ENCODE measurements at places on chromosomes 4 and X.

- no peak for DNase-seq
Observed at GRCh38 chrX:133249266-133250058, 31.3 kb upstream of the TFDP3 start.

- no peak for DNase-seq
Observed at GRCh38 chr4:150710770-150711375, 128.9 kb downstream of the MAB21L2 start.

GRCh38 chrX:19291086-19291485, 52.6 kb upstream of the PDHA1 start:
- no peak for DNase-seq

- no peak for DNase-seq
Observed at GRCh38 chr4:2066571-2067445, 7.7 kb downstream of the NAT8L start.

GRCh38 chrX:30312858-30313257, 3.7 kb upstream of the NR0B1 start:
- DNase-seq = no peak

- DNase-seq = no peak
Observed at GRCh38 chrX:151779258-151779657, 44.7 kb downstream of the CNGA2 start.

- DNase-seq = no peak
Observed at GRCh38 chr4:113013751-113014150, 35.7 kb upstream of the ANK2 start.

GRCh38 chr4:680091-680490, 5.7 kb downstream of the MYL5 start:
- DNase-seq = no peak

DNA sequence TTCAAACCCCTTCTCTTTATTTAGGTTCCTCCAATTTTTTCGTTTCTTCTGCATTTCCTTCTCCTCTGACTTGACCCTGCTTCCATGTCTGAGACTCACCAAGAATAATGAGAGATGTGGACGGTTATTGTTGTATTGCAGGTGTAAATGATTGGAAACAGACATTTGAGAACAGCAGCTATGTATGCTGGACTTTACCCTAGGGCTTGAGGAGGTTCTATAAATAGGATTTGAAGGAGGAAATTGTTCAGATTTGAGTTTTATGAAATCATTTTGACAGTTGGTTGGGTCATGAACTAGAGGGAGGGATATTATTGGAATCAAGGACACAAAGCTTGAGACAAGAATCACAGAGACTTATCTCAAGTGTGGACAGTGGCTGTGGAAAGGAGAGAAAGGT, 614.6 kb upstream of the CPEB2 start:
- no peak for DNase-seq

GRCh38 chrX:4320436-4320947, 607.0 kb upstream of the PRKX start:
- no peak for DNase-seq

GRCh38 chr4:40331101-40331745, 3.9 kb upstream of the CHRNA9 start:
- no peak for DNase-seq

- DNase-seq = no peak
Observed at GRCh38 chr4:95193391-95194224, 355.2 kb downstream of the UNC5C start.

- DNase-seq = no peak
Observed at GRCh38 chr4:37978248-37978924, 18.2 kb downstream of the PTTG2 start.

GRCh38 chr4:3713346-3713745, 52.8 kb upstream of the ADRA2C start:
- DNase-seq = no peak

DNA sequence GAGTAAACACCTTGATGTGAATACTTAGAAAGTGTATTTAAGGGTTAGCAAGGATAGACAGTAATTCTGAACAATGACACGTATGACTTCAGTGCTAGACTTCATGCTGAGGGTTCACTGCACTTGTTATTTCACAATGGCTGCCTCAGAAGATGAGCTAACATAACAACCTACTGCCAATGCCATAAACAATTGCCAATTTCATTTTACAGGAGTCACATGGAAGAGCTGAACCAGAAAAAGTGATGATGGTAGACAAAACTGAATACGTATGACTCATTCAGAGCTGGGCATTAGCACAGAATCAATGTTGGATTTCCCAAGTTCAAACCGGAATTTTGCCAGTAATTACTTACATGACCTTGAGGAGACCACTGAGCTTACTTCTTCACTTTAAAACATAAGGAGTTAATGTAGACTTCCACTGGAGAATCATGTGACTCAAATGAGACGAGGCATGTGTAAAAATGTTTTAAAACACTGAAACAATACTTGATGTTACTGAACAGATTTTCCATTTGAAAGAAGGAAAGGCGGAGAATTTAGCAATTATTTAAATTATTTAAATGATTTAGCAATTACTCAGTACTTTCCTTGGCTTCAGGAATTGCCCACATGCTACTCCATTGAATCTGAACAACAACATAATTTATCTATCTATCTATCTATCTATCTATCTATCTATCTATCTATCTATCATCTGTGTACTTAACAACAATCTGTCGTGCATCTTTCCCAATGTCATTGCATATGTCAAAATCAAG, 868.5 kb upstream of the SLIT2 start:
- no peak for DNase-seq

DNA sequence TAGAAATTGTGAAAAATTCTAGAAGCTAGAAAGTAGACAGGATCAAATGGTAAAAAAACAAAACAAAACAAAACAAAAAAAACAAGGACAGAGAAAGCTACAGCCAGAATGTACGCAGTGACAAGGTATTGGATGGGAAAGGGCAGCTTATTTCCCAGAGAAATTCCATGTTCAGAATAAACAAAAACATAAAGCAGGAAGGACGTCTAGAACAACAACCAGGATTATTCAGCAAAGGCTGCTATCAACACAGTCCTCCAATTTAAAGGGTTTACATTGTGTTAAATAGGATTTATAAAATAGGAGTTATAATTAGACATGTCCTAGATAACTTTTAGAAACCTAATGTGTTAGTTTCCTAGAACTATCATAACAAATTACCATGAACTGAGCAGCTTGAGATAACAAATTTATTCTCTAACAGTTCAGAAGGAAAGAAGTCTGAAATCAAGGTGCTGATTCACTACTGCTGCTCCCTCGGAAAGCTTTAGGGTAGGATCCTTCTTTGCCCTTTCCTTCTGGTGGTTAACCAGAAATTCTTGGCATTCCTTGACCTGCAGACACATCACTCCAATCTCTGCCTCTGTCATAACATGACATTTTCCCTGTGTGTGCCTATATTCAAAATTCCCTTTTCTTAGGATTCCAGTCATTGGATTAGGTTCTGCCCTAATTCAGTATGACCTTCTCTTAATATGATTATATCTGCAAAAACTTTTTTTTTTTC, 175.6 kb downstream of the SNCA start:
- no peak for DNase-seq

- DNase-seq = no peak
Observed at GRCh38 chr4:62455871-62456270, 1255.7 kb downstream of the ADGRL3 start.

DNA sequence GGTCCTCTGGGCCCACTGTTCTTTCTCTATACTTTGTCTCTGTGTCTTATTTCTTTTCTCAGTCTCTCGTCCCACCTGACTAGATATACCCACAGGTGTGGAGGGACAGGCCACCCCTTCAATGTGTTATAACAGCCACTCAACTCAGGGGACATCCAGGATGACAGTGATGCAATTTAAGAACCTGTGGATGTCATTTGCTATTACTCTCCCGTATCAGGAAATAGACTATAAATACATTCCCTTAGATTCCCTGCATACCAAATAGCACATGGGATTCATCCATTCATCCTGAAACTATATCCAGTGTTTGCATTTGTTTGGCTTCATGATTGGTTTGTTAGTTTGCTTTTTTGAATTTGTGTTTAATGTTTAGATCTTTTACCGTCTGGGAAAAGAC, 16.6 kb upstream of the QRFPR start:
- no peak for DNase-seq

DNA sequence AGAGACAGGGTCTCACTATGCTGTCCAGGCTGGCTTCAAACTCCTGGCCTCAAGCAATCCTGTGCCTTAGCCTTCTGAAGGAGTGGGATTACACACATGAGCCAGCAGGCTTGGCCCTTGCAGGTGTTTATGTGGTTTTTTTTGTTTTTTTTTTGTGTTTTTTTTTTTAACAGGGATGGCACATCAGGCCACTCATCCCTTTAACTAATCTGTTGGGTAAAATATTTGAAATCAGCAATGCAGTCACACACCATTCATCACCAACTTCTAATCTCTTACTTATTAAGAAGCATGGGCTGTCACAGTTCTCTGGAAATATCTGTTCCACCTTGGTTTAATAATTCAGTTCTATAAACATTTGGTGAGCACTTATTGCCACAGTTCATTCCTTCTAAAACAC, 12.3 kb downstream of the CCDC160 start:
- DNase-seq = no peak

- DNase-seq = no peak
Observed at GRCh38 chr4:159926871-159927270, 824.0 kb downstream of the RAPGEF2 start.

GRCh38 chr4:183354219-183354618, 32.0 kb upstream of the CLDN24 start:
- no peak for DNase-seq

DNA sequence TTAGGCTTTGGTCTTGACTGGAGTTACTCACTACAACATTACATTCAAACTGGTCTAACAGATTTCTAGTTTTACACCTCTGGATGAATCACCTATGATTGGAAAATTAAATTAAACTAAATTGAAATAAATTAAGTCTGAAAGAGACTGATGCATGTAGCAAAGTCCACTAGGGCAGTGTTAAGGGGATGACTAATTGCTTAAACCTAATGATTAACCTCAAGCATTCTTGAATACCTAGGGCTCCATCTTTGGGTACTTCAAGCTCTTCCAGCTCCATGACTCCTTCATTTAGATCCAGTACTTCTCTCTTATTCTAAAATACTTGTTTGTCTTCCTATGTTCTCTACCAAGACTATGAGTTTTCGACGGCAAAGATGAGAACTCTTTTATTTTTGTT, 86.8 kb downstream of the SH2D1A start:
- no peak for DNase-seq

- DNase-seq = no peak
Observed at GRCh38 chrX:50067435-50068284, 133.1 kb downstream of the AKAP4 start.

DNA sequence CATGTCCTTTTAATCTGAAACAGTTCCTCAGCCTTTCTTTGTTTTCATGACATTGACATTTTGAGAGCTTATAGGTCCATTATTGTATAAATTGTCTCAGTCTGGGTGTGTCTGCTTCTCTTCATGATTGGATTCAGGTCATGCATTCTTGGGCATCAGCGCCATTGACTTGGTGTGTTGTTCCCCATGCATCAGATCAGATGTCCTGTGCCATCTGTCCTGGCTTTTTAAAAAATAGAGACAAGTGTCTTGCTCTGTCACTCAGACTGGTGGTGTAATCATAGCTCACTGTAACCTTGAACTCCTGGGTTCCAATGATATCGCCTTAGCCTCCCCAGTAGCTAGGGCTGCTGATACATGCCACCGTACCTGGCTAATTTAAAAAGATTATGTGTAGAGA, 55.7 kb downstream of the TBC1D14 start:
- no peak for DNase-seq

All from SK-N-MC (cell line).